ENCODE measurements at places on chromosomes 5 and 9.

DNA sequence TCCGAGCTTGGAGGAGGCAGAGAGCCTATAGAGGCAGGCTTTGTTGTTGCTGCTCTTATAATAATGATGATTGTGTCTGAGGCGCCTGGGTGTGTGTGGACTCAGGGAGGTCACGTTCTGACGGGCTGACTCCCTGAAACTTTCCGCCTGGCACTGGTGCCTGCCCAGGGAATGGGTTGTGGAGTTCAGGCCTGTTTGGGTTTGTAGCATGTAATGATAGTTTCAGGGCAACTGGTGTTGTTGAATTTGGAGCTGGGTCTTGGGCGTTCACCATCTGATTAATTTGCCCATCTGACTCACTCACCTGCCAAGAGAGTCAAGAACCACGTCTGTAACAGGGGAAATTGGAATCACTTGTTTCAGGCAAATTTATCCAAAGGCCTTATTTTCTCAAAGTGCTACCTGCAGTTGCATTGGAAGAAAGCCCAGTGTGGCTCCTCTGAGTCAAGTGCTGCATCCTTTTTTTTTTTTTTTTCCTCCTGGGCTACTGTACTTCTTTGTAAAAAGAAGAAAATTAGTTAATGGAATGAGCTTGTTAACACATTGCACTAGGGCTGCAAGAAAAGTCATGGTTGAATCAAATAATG is 386.5 kb downstream of the GADD45G start:
- no peak for DNase-seq

GRCh38 chr5:174412941-174413340 is 311.4 kb upstream of the MSX2 start:
- DNase-seq, result no peak

- DNase-seq, result no peak
Measured at GRCh38 chr5:120413686-120414085, 50.4 kb upstream of the PRR16 start.

- peak; percentile 14 for DNase-seq
Measured at GRCh38 chr5:179343719-179344430, 1.4 kb downstream of the ADAMTS2 start.

DNA sequence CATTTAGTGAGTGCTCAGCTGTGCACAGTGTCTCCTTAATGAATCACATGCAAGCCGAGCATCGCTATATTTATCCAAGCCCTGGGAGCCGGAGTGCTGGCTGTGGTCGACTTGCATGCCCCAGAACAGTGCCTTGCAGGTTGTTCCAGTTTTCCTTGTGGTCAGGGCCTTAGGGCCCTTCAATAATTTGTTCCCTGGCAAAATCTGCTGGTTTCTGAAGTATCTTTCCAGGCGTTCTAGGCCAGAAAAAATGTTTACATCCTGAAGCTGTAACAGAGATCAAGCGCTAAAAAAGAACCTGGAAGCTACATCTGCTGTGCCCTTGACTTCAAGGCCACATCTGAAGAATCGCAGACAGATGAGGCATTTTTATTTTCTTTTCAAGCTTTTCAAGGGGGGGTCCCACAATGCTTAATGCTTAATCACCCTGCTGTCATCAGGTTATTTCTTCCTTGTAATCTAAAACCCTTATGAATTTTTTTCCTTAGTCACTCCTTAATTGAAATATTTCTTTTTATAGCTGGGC is 105.8 kb downstream of the DOCK2 start:
- DNase-seq, result no peak

DNA sequence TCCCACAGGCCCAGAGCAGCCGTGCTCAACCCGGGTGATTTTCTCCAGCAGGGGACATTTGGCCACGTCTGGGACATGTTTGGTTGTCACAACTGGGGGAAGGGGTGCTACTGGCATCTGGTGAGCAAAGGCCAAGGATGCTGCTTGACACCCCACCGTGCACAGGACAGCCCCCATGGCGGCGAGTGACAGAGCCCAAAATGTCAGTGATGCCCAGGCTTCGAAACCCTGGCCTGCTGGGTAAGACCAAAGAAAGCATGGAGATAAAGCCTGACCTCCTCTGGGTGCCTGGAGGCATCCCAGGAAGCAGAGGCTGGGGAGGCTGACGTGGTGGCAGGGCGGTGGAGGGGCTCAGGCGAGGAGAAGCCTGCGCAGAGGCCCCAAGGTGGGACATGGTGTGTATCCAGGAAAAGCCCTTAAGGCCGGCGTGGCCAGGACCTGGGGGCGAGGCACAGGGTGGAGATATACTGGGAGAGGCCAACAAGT is 66.4 kb downstream of the ZNF354C start:
- no peak for DNase-seq

- DNase-seq, result no peak
Measured at GRCh38 chr9:23686896-23687295, 139.1 kb downstream of the ELAVL2 start.

DNA sequence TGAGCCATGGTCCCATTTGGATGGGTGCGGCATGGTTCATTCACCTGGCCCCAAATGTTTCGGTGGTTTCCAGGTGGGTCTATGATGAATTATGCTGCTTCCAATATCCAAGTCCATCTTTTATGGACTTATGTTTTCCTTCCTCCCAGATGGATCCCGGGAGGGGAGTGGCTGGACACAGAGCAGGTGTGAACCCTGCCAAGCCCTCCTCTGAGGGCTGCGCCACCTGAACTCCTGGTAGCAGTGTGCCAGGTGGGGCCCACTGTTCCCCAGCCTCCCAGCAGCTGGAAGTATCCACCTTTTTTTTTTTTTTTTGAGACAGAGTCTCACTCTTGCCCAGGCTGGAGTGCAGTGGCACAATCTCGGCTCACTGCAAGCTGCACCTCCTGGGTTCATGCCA is 42.9 kb downstream of the WNK2 start:
- no peak for DNase-seq

GRCh38 chr5:173967241-173967640 is 21.7 kb upstream of the C5orf47 start:
- DNase-seq, result no peak

DNA sequence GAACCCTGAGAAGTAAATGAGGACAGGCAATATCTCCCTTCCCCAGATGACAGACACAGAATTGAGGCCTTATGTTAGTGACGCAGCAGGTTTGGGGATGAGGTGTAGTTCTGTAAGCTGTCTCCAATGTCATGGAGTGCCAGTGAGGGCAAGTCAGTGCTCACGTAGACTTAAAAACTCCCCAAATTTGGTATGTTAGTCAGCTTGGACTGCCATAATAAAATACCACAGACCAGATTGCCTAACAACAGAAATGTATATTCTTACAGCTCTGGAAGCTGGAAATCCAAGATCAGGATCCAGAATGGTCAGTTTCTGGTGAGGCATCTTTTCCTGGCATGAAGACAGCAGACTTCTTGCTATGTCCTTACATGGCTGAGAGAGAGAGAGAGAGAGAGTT is 14.9 kb downstream of the FOXI1 start:
- DNase-seq, result no peak

GRCh38 chr5:106720367-106720766 is 950.4 kb downstream of the EFNA5 start:
- no peak for DNase-seq

GRCh38 chr9:117491491-117491890 is 76.6 kb upstream of the ASTN2 start:
- no peak for DNase-seq

DNA sequence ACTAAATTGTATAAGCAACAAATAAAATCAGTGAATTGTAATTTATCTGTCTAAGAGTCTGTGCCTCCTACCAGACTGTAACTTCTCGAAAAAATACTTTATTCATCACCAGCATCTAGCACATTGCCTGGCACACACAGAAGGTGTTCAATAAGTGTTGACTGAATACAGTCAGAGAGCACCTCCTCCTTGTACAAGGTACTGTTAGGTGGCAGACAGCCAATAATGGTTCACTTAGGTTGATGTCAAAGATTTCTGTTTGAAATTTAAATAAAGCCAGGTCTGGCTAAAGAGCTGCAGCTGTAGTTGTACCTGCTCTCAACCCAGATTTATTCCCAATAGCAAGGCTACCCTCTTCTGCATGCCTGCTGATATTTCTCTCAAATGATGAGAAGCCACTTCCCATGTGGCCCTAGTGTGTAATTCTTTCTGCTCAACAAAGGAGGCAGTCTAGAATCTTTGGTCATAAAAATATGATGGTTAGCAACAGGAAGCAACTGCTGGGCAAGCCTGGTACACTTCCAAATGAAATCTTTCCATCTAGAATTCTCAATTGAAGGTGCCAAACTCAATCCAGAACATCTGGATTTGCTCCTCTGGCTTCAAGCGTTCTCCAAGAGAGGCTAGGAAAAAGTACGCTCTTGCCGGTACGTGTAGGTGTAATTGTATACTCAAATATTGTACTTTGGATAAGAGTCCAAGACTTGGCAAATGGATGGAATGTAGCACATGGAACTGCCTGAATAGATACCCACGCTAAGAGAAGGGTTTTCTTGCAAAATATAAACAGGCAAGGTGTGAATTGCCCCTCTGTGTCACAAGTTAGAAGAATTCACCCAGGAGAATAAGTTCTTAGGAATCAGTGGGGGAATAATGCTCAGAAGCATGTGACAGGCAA is 95.6 kb downstream of the NR6A1 start:
- no peak for DNase-seq

All from erythroblast (primary cell).